Natural killer cell (primary cell): ENCODE measurements at places on chromosomes 16 and 17.

DNA sequence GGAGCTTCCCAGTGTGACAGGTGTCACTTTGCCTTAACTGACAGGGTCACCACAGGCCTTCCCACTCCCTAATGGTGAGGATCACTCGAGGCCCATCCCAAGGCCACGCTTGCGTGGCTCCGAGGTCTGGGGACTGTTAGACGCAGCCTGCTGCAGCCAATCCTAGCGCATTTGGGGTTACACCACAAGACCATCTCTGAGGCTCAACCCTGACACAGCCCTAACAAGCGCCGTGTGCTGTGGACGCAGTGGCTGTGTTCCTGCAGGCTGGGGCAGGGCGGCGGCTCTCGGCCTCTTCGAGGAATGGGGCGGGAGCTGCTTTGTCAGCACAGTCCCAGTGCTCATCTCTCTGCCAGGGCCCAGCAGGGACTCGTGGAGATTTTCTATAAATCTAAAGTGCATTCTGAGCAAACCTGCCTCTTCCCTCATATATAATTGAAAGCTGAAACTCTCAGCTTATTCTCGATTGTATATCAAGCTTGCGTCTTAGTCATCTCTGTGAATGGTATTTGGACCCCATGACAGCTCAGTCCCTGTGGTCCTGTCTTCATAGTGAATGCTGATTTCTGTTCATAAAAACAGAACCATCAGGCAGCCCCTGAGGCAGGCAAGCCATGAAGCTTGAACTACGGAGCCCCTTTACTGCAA, 65.8 kb upstream of the CHMP6 start:
- no peak for DNase-seq

- DNase-seq: no peak
These were observed 9.2 kb upstream of the SRRM2 start for GRCh38 chr16:2743007-2743810.

DNA sequence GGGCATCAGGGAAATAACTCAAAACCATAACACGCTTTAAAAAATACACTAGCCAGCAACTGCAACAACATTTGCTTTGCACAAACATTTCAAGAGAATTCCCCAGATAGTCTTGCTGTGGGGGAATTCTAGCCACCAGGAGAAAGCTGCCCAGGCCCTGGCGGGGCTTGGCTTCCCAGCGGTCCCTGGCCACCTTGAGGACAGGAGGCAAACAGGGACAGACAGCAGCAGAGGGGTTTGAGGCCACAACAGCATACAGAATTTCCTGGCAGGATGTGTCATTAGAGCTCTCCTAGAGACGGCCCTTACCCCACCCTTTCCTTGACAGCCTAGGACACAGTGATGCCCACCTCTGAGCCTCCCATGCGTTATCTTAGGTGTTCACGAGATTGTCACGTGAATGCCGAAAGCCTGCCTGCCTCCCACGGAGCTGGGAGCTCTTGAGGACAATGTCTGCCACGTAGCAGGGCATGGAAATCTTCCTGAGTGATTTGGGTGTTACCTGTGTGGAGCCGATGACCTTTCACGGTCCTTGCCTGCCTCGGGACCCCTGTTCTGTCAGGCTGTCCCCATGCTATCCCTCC, 114.3 kb downstream of the RBFOX3 start:
- DNase-seq: no peak

GRCh38 chr17:28953444-28954118, 2.3 kb upstream of the PHF12 start:
- no peak for DNase-seq

- DNase-seq: no peak
These were observed 3.1 kb downstream of the PHAF1 start for GRCh38 chr16:67112591-67113399.

GRCh38 chr16:23500212-23500861, 10.0 kb downstream of the GGA2 start:
- no peak for DNase-seq

GRCh38 chr16:9275377-9275776, 183.9 kb downstream of the HAPSTR1 start:
- no peak for DNase-seq

GRCh38 chr16:54268340-54268739, 18.2 kb downstream of the IRX3 start:
- DNase-seq: no peak

DNA sequence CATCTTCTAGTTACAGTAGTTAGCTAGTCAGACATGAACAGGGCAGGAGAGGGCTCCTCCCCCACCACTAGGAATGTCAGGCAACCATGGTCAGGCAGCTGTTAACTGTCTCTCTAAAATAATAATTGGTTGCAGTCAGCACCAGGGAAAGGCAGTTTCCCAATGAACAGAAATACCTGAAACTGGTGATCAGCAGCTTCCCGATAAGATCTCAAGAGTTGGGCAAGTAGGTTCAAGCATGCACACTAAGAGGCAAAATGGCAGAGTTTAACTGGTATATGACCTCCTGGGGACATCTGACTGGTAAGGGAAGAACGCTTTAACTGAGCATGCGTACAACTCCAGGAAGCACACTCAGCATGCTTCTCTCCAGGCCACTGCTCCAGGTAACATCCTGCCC, 12.6 kb upstream of the XYLT1 start:
- no peak for DNase-seq

DNA sequence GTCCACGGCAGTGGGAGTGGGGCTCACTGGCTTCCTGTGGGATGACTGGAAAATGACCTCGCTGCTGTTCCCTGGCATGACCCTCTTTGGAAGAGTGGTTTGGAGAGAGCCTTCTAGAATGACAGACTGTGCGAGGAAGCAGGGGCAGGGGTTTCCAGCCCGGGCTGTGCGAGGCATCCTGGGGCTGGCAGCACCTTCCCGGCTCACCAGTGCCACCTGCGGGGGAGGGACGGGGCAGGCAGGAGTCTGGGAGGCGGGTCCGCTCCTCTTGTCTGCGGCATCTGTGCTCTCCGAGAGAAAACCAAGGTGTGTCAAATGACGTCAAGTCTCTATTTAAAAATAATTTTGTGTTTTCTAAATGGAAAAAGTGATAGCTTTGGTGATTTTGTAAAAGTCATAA, 7.8 kb upstream of the RNF213 start:
- peak; percentile 91 for DNase-seq

GRCh38 chr17:7191571-7192270, 12.6 kb upstream of the ASGR1 start:
- peak; percentile 44 for DNase-seq

- no peak for DNase-seq
These were observed 14.7 kb upstream of the STH start for GRCh38 chr17:45984368-45984767.

- DNase-seq: no peak
These were observed 4.3 kb downstream of the SPATA2L start for GRCh38 chr16:89697161-89697615.

- no peak for DNase-seq
These were observed 41.1 kb downstream of the MEOX1 start for GRCh38 chr17:43620581-43620980.

GRCh38 chr17:12290207-12290606, 269.5 kb downstream of the MAP2K4 start:
- no peak for DNase-seq

GRCh38 chr16:35510701-35511100, 2051.3 kb downstream of the TP53TG3F start:
- no peak for DNase-seq

- DNase-seq: no peak
These were observed 45.1 kb downstream of the TNFRSF13B start for GRCh38 chr17:16926571-16927451.

DNA sequence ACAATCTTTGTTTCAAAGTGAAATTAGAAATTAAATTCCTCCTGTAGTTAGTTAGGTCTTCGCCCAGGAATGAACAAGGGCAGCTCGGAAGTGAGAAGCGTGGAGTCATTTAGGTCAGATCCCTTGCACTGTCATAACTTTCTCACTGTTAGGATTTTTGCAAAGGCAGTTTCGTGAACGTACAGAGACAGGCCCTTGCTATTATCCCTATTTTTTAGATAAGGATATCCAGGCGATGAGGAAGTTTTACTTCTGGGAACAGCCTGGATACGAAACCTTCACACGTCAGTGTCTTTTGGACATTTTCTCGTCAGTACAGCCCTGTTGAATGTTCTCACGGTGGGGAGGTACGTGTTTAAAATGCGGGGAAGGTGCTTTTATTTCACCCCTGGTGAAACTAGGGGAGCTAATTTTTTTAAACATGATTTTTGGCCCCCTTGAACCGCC, 318 bp upstream of the RBL2 start:
- DNase-seq: no peak

- DNase-seq: no peak
These were observed 389.3 kb downstream of the PMP22 start for GRCh38 chr17:14875557-14876412.

DNA sequence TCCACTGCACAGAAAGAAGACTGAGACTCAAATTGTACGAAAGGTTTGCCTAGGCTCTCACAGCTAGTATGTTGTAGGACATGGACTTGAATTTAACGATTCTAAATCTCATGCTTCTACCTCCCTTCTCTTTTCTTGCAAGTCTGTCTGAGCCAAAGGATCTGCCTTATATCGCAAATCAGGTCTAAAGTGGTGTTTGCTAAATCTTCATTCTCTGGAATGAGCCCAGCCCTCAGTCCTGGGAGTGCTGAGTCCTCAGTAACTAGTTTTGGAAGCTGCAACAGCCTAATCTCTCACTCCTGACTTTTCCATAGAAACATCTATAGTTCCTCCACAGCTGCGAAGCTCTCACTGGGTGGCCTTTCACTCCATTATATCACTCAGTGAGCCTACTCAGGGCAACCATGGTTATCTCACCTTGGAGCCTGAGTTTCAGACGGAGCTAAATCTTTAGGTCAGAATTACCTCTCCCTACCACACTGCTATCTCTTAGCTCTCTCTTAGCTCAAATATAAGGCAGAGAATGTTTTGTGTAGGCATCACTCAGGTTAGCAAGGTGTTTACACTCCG, 575.5 kb upstream of the C16orf82 start:
- DNase-seq: no peak

DNA sequence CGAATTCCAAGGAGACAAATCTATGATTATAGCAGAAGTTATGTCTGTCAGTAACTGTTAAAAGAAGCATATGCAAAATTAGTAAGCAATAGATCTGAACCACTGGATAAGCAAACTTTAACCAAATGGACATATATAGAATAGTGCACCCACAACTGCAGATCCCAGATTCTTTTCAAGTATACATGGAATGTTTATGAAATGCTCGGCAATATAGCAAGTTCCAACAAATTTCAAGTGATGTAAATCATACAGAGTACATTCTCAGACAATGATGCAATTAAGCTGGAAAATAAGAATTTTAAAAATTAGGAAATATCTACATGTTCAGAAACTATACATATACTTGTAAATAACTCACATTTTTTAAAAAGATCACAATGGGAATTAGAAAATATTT, 8.4 kb upstream of the HELZ start:
- DNase-seq: no peak
